ENCODE measurements at places on chromosomes 1 and 21.
A peak's percentile ranks its signal among the peaks of the same experiment; 100 is the strongest.

- peak; percentile 8 for DNase-seq
Measured at GRCh38 chr1:7267493-7267892, 482.2 kb downstream of the CAMTA1 start.

DNA sequence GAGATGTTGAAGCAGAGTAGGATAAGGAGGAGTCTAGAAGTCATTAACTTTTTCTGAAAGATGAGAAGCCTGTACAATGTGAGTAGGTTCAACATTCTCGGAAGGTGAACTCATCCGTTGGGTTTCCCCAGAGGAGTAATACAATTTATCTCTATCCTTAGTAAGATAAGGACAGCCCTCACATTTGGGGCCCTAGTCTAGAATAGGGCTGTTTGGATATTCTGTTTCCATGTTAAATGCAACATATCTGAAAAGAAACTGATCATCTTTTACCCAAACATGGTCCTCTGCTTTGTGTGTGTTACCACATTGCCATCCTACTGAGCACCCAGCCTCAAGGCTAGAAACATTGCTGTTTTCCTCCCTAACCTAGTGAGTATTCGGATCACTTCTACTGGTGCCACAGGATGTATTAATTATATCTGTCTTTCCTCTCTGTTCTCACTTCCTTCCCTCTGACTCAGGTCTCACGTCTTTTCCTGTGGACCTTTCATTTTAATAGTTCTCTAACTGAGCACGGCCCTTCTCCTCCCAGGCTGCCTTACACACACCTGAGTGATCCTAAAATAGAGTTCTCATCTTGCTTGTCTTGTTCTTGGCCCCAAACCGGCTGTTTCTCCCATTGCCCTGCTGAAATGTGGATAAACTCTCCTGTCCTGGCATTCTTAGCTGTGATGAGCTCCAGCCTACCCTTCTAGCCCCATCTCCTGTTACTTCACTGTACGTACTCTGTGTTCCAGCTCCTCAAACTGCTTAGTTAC, 91.7 kb downstream of the CDC14A start:
- DNase-seq: peak; percentile 83

- DNase-seq: peak; percentile 60
Measured at GRCh38 chr1:248872752-248873408, 14.0 kb upstream of the ZNF692 start.

- DNase-seq: no peak
Measured at GRCh38 chr1:244968881-244969280, 104.5 kb upstream of the HNRNPU start.

DNA sequence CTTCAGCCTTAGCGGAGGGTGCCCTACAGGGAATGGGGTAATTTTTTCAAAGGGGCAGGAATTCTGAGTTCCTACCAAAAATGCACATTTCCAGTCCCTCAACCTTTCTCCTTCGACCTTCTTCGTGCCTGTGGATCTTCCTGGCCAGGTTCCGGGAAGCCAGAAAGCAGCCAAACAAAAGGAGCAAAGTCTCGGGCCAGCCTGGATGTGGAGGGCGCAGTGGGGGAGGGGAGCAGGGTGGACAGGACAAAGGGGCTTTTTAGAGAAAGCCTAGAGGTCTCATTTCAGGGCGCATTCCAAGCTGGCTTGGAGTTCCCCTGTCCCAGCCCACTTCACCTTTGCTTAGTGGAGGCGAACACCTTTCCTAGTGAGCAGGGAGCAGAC, 2.9 kb upstream of the INAVA start:
- no peak for DNase-seq

GRCh38 chr1:226632922-226633351, 84.4 kb downstream of the STUM start:
- DNase-seq: no peak

DNA sequence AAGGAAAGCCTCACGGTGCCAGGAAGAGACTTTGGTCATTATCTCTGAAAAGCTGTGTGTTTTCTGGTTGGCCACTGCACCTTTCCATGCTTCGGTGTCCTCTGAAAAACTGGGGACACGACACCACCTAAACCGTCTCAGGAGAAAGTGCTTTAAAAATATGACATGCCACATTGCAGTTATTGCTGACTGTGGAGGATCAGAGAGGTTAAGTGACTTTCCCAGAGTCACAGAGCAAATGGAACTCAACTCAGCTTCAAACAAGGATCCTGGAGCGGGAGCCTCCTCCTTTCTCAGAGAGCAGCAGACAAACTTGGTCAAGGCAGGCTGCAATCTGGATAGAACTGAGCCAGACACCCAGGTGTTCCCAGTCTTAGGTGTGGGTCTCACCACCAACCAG, 13.8 kb downstream of the MYOM3 start:
- DNase-seq: no peak

GRCh38 chr1:21175324-21175669, 1.4 kb downstream of the EIF4G3 start:
- DNase-seq: peak; percentile 42

DNA sequence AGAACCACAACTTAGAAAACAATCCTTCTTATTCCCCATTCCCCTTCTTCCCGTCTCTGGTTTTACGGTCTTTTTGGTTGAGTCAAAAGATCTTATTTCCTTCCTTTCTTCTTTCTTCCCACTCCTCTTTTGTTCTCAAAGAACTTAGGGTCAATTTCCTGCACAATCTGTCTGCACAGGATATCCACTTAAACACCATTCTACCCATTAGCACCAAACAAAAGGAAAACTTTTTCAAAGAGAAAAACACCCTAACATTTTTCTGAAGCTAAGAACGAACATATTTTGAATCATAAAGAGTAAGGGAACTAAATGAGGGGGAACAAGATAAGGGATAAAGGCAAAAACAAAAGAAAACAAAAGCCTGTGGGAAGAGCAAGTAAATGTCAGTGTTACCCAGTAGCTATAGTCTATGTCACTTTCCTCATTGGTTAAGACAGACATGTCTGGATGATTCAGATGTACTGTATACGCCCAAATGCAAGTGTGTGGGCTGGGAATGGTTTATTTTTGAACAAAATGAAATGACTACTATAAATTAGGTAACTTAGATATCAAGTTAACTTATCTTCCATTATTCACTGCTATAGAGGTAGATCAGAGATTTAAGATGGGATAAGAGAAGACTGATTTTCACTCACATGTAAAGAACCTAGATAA, 59.9 kb downstream of the TOR3A start:
- DNase-seq: peak; percentile 48

GRCh38 chr1:72439036-72439435, 156.7 kb upstream of the NEGR1 start:
- DNase-seq: peak; percentile 14

DNA sequence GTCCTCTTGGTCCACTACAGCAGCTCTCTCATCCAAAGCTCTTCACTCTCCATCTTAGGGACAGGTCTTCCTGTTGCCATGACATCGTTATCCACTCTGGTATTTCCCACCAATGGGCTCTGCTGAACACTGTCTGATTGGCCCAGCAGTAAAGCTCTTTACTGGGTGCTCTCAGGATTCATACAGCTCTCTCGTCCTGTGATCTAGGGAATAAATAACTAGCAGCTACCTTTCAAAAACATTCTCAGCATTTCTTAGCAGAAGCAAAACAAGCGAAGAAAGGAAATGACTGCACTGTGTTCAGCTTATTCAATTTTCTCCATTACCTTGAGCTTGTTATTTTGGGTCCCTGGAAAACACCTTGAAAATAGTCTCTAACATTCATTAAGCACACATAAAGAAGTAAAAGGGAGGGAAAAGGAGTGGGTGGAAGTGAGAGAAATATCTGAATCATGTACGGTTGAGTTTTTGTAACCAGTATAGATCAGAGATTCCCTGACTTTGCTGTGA, 163.4 kb upstream of the SGIP1 start:
- DNase-seq: peak; percentile 73

DNA sequence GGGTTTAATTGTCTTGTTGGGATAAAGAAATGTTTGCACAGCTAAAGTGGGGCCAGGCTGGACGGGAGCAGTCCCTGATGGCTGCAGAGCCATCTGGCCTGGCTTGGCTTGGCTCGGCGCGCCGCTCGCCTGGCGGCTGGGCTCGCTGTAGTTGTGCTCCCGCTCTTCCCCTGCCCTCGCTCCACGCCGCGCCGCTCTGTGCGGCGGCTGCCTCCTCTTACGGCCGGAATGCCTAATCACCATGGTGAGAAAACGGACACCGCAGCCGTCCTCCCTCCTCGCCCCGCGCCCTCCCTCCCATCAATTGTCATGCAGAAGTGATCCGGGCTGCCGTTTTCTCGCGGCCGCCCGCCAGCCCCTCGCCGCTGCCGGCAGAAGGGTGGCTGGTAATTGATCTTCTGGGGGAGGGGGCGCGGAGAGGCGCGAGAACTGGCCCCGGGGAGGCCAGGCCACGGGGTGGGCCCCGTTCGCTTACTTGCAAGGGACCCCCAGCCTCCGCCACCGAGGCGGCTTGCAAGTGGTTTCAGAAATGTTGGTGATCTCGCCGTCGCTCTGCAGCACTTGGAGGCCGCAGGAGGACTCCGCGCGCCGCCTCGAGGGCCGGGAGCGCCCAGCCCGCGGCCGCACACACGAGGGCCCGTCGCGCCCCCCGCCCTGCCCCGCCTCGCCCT, 12.4 kb downstream of the RNF220 start:
- no peak for DNase-seq

All from kidney glomerular epithelial cell (primary cell).